ENCODE measurements at places on chromosomes 13 and 19.

DNA sequence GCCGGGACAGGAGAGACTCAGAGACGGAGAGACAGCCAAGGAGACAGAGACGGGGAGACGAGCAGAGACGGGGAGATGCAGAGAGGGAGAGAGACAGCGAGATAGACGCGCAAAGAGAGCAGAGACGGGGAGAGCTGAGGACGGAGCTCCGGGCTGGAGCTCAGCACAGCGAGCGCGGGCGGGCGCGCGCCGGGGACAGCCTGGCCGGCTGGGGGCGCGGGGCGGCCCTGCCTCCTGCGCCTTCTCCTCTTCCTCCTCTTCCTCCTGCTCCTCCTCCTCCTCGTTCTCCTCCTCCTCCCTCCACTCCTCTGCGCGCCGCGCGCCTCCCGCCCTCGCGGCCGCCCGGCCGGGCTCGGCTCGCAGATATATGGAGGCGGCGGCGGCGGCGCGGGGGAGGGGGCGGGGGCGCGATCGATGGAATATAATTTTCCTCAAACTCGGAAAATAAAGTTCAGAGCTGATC lies at the start of gene ERFL:
Gene ERFL (minus strand): TSS at position 229 of the 463 bp plus-strand sequence. CDS start 15,530 bp downstream, outside the sequence.
- no peak for DNase-seq

DNA sequence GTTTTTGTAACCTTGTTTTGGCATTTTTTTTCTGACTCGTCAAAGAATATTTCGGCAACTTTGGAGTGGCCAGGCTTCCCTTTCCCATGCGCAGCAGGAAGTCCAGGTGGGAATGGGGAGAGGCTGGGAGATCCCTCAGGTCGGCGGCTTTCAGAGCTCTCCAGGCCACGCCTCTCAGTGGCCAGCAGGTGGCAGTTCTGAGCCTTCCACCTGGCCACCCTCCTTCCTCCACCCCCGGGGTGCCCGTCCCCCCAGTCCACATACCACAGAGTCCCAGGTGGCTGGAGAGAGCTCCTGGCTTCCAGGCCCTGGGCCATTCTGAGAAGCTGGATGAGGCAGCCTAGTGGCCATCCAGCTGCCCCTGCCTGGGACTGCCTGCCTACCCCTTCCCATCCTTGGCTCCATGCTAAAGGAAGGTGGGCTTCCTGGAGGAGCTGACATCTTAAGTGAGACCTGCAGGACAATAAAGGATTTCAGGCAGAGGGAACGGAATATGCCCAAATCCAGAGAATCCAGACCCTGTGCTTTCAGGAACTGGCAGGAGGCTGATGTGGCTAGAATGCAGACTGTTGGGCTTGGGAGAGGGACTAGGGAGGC lies 46.3 kb downstream of the CCNE1 start:
- DNase-seq = peak; percentile 46

DNA sequence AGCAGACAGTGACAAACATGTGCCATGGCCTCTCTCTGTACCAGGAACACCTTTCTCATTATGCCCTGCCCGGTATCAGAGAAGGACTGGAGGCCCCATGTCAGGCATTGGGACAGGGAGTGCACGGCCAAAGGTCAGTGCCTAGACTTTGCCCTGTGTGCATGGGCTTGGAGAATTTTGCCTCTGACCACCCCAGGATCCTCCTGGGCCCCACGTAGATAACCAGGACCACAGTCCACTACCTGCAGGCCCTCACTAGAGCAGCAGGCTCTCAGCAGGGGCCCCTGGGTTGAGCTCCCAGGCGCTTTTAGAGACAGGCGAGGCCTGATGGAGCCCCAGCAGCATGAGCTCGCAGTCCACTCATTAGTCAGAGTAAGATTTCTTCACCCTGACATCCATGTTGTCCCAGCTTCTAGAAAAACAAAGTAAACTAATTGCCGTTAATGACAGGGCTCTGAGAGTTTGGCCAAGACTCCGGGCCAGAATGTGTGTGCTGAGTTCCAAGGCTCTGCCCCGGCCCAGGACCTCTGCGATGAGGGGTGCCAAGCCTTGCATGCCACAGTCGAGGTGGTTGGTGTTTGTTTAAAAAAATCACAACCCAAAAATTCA lies 42.7 kb downstream of the CAPN12 start:
- DNase-seq = no peak

DNA sequence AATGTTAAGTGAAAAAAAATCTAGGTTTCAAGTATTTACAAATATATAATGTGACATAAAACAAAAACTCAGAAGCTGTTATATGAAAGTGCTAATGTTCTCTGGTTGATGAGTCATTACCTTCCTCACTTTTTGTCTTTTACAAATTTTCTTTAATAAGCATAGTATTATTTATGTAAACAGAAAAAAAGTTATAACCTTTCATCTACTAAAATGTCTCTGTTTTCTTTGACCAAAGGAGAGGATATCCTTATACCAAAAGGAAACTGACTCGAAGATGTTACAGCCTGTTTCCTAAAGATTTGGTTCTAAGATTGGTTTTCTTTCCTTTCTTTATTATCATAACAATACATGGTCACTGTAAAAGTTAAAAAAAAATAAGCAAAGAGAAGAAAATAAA lies 38.0 kb downstream of the RCBTB2 start:
- no peak for DNase-seq

DNA sequence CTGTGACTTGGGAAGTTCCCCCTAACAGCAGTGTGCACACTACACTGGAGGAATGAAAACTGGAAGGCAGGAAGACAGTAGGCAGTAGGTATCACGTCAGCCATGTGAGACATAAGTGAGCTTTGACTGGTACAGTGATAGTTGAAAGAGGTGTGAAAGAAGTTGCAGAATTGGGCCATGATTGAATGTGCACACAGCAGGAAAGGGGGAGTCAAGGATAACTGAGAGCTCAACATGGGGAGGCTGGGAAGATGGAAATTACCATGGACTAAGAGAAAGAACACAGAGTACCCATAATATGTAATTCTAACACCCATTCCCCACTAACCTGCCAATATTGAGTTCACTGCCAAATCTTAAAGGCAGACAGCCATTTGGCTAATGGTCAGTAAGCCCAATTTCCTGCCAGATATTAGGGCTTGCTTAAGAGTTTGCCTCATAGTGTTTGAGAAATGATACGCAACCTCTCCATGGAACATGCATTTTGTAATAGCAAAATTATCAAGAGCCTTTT lies 321.7 kb downstream of the DCT start:
- no peak for DNase-seq

- DNase-seq = no peak
These were observed 15.8 kb upstream of the C19orf33 start for GRCh38 chr19:38288123-38288855.

DNA sequence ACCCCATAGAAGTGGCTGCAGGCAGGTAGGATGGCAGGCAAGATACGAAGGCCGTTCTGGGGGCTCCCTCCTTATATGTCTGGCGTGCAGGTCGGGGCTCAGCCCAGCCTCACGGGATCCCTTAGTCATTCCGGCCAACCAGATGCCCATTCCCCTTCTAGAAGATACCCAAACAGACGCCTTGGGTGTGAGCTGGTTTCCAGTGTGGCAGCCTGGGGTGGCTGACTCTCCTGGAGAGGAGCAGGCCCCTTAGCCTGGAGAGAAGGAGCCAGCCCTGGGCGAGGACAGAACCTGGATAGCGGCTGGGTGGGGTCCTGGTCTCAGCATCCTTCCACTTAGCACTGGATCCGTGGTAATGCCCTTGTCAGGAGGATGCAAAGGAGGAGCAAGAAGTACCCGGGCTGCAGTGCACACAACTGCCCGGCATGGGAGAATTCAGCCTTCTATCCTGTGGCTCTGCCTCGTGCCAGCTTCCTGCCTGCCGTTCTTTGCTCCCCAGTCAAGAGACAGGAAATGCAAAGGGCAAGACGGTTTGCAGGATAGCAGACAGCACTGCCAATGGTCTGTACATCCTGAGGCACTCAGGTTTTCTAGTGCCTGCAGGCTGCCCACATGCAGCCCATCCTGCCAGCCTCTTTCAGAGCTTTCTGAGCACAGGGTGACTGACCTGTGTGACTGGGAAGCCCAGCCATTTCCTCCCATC lies 56.7 kb upstream of the WASF3 start:
- no peak for DNase-seq

DNA sequence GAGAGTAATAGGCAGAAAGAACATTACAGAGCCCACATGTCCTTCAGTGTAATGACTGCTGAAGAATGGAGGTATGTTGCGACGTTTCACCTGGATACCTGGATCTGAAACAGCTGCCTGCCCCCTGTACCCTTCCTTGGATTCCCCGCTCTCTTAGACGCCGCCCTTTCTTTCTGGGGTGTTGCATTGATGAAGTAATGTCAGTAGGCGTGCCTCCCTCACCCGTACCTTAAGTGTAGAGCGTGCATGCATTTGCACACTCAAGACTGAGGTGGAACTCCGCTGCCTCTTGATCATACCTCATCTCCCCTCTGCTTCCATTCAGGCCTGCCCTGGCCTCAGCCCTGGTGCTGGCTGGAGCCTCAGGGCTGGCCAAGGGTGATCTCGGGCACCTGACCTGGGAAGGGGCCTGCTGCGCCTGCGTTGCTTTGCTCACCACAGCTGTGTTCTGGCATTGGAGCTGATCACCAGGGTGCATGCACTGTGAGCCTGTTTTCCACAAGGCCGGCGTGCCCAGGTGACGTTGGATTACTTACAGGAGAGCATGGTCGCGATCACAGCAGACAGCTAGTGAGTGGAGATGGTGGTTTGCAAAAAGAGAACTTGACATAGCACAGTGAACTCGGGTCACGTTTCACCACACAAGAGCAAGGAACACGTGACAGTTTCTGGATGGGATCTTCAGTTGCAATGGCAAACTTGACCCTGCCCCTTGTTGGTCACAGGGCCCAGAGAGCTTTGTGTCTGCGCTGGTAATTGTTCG lies 99.0 kb downstream of the ARHGEF7 start:
- DNase-seq = no peak

- no peak for DNase-seq
These were observed 108.2 kb downstream of the SIPA1L3 start for GRCh38 chr19:38015216-38015615.

- peak; percentile 54 for DNase-seq
These were observed 94.0 kb downstream of the PTPRS start for GRCh38 chr19:5246554-5247155.

- DNase-seq = no peak
These were observed 1.3 kb downstream of the POU4F1 start for GRCh38 chr13:78601874-78602560.

- DNase-seq = no peak
These were observed 67.9 kb downstream of the PCCA start for GRCh38 chr13:100156788-100157187.

- no peak for DNase-seq
These were observed 275.2 kb upstream of the GPC6 start for GRCh38 chr13:92951273-92951890.

DNA sequence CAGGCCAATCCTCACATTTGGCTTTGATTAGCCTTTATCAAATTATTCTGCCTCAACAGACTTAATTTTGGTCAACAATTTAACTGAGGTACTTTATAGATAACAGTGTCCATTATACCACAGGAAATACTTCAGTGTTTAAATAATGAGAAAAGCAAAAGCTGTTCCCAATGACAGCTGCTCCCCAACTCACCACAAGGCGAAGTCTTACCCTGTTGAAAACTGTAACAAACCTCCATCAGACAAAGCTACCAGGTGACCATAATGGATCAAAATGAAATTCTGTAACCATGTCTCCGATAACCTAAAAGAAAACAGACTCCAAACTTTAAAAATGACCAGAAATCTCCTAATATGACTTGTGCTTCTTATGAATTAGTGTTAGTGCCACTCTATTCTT lies 50.3 kb downstream of the ZNF44 start:
- DNase-seq = no peak

- peak; percentile 89 for DNase-seq
These were observed 4.9 kb downstream of the ARHGEF1 start for GRCh38 chr19:41887711-41888382.

DNA sequence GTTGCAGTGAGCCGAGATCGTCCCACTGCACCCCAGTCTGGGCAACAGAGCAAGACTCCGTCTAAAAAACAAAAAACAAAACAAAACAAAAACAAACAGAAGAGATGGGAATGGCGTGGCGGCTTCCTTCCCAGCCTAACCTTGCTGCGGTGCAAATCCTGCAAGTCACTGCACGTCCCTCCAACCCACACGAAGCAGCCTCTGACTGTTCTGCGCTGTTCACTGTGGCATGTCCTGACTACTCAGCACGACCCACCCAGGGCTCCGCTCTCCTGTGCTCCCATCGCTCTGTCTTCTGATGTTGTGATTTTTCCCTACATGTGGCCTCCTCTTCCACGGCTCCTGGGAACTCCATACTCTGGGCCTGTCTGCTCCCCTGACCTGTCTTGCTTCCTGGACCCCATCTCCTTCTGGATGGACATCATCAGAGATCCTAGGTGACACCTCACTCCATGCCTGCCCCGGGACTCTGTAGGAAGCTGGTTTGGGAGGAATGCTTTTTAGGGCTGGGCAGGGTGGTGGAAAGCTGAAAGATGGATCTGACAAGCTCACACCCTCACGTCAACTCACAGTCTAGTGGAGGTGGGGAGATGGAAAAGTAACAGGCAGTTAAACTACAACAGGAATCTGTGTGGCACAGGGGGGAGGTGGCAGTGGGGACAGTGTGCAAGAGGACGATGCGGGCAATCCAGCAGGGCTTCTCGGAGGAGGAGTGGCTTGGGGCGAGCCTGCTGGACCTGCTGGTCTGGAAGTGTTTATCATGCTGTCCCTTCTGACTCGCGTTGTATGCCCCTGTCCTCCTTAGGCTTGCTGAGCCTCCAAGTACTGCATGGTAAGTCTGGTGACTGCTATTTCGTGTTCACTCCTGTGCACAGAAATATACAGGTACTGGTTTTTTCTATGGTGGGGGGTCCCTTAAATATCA lies 18.8 kb downstream of the ZSCAN5A start:
- no peak for DNase-seq

DNA sequence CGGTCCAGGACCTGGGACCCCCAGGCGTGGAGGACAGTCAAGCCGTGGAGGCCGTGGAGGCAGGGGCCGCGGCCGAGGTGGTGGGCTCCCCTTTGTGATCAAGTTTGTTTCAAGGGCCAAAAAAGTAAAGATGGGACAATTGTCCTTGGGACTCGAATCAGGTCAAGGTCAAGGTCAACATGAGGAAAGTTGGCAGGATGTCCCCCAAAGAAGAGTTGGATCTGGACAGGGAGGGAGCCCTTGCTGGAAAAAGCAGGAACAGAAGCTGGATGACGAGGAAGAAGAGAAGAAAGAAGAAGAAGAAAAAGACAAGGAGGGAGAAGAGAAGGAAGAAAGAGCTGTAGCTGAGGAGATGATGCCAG lies 2.3 kb downstream of the KMT2B start:
- DNase-seq = no peak

- DNase-seq = no peak
These were observed 4.3 kb downstream of the CHAMP1 start for GRCh38 chr13:114318624-114319023.

GRCh38 chr13:80555796-80556678 lies 215.1 kb upstream of the SPRY2 start:
- DNase-seq = no peak

GRCh38 chr13:111462221-111462764 lies 141.9 kb downstream of the TEX29 start:
- no peak for DNase-seq
